ENCODE measurements at places on chromosomes 3 and 15.

DNA sequence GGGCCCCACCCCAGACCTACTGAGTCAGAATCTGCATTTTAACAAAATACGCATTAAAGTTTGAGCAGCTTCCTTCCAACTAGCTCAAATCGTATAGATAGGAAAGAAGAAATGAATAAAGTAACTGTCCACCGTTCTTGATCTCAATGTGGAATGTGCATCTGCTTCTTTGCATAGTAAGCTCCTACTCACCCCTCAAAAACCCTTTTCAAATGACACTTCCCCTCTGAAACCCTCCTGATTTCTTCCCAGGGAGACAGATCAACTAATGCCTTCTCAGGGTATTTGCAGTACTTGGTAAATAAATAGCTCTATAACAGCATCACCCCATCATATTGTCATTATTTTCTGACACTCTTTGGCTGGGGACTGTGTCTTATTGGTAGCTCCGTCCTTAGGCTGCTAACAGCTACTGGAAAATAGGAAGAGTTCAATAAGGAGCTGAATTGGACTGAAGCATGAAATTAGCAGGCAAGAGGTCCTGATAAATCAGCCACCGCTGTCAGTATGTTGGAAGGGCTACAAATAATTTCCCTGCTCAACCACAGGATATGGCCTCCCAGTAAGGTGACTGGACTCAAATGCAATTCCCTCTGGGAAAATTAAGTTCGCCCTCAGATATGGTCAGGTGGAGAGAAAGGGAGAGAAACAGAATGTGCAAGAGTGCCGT is 10.2 kb downstream of the OXTR start:
- DNase-seq, result no peak

GRCh38 chr15:26561896-26562295 is 211.0 kb downstream of the GABRB3 start:
- no peak for DNase-seq

DNA sequence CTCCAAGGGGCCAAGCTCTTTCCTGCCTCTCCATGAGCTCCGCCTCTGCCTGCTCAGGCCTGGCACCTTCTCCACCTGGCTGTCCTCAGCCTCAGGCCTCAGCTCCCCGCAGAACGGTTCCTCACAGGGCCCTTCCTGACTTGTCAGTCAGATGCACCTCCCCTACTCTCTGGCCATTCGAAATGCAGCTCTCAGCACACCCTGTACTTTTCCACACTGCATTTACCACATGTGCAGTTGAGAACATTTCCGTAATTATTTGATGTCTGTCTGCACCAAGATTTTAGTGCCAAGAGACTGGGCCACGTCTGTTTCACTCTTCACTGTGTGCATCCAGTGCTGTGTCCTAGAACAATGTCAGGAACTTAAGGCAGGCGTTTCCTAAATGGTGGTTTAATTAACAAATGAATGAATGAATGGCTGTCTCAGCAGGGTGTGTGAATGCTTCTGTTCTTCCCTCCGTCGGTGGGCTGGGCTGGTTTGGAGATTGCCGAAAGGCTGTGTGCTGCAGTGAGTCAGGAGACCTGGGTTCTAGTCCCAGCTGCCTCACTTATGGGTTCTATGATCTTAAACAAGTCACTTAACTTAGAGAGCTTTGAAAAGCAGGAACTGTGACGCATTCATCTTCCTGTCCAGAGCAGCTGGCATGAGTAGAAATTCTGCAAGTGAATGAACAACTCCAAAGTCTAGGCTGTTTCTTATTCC is 5.4 kb downstream of the MUC4 start:
- no peak for DNase-seq

DNA sequence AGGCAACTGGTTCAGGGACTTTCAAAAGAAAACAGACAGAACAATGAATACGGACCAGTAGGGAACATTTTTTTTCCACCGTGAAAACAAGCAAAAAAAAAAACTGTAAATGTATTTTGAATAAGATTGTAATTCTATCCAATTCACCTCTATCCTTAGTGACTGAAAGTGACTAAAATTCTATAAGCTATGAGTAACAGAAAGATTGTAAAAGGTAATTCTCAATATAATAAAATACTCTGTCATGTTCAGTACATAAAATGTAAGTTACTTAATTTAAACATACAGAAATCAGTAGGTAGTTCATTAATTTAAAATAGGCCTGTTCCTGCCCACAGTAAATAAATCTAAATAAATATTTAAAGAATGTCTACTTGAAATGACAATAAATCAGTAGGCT is 368.2 kb upstream of the ARHGEF26 start:
- DNase-seq, result no peak

DNA sequence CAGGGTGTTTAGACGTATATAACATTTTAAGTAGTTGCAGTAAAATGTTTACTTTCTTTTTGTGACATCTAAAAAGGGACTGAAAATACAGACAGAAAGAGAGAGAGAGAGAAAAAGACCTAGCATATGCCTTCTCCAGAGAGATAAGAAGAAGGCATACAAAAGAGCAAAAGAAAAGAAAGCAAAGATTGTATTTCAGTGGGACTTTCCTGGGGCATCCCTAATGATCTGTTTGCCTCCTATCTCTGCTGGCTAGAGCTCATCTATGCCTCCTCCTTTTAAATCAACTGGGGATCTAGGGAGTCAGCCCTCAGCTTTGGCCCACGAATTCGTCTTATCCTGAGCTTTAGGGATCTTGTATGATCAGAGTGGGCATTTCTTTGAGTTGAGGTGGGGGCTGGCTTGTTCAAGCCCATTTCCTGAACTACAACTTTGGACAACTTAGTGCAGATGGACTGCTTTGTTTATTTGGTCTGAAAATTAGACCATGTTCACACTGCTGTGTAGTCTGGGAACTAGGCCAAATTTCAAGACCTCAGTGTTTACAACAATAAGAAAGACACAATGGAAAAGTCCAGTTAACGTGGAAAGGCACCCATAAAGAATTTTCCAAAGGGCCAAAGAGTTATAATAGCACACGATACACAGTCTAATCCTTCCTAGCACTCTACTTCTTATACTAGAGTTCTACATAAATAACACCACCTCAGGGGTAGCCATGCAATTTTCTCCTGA is 61.0 kb downstream of the ATP8B4 start:
- no peak for DNase-seq

DNA sequence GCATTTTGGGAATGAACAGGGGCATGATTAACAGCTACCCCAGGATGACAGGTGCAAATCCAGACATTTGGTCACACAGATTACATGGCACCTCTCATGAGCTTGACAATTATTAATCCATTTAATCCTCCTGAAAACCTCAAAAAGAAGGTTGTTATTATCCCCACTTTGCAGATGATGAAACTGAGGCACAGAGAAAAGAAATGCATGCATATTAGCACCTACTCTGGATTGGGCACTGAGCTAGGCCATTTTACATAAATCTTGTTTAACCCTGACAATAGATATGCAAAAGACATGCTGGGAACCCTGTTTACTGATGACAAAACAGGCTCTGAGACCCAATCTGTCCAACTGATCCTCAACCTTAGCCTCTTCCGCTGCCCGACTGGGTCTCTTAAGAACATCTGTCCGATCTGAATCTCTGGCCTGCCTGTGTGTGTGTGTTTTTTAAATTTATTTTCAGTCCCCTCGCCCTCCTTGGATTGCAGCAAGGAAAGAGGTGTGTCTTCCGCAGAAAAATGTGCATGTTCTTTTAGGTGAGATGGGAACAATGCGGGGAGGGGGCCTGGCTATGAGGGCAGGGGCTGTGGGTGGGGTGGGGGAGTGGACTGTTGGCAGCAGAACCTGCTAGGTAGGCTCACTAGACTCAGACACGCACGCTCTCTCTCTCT is 162.5 kb downstream of the WNT7A start:
- no peak for DNase-seq

GRCh38 chr3:21934591-21934990 is 183.6 kb upstream of the ZNF385D start:
- DNase-seq, result no peak

DNA sequence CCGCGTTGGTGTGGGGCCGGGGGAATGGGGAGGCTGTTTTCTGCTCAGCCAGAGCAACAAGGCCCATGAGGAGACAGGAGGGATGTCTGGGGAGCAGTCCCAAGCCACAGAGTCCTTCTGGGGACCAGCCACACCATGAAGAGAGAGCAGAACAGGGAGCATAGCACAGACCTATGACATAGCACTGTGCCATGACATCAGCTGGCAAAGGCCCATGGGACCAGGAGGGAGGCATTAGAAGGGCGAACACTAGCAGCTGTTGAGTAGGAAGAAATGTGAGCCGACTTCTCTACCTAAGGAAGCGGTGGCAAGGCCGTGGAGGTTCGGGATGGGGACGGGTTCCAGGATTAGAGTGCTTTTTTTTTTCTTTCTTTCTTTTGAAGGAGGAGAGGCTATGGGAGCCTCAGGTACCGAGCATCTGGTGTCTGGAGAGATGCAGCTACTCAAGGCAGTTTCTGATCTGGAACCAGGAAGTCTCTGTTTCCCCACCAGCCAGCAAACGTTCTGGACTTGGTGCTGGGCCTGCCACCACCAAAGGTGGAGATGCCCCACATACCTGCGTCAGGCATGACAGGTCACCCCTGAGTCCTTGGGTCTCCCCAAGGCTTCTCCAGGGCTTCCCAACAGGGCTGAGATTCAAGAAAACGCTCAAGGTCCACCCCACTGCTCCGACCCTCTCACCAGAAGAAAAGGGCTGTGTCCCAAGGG is 77.3 kb upstream of the CGNL1 start:
- DNase-seq, result no peak

GRCh38 chr3:125172346-125172745 is 40.2 kb downstream of the SLC12A8 start:
- no peak for DNase-seq

- no peak for DNase-seq
Observed at GRCh38 chr15:98387866-98388265, 260.5 kb upstream of the IGF1R start.

DNA sequence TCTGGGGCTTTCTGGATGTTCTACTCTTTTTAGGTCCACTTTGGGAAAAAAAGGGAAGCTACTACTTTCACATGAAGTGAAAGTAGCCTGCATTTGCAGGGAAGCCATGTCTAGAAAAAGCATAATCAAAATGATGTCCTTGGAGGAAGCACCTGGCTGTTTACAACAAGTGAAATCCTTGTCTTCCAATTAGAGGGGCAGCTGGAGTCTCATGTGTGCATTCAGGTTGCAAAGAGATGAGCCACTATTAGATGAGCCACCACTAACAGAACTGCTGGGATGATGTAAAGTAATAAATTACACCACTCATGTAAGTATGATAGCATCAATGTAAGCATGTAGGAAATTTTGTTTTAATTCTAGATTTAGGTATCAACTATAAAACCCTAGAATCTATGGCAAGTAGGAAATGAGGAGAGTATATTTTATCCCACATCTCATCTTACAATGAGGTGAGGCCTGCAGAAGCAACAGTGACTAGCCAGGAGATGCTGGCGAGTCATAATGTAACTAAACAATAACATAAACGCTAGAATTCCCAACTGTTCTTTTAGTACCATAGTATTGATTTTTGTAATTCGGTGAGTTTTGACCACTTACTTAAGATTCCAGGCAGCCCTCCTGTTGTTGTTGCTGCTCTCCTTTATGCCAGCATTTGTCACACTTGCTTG is 75.9 kb downstream of the TMEM108 start:
- no peak for DNase-seq

DNA sequence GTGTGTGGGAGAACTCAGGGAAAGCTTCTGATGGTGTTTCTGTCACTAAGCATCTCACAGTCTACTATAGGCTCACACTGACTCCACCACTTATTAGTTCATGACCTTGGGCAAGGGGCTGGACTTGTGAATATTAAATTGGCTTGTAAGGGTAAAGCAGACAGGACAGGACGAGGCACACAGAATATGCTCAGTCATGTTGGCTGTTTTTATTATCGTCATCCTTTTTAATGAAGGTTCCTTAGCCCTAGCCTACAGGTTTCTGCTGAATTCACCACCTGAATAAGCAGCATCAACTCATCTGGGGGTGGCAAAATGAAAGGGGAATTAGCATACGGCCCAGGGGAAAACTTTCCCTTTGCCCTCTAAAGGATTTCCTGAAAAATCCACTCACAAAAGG is 39.6 kb upstream of the LIPC start:
- no peak for DNase-seq

GRCh38 chr3:186775999-186776398 is 7.4 kb upstream of the EIF4A2 start:
- DNase-seq, result no peak

DNA sequence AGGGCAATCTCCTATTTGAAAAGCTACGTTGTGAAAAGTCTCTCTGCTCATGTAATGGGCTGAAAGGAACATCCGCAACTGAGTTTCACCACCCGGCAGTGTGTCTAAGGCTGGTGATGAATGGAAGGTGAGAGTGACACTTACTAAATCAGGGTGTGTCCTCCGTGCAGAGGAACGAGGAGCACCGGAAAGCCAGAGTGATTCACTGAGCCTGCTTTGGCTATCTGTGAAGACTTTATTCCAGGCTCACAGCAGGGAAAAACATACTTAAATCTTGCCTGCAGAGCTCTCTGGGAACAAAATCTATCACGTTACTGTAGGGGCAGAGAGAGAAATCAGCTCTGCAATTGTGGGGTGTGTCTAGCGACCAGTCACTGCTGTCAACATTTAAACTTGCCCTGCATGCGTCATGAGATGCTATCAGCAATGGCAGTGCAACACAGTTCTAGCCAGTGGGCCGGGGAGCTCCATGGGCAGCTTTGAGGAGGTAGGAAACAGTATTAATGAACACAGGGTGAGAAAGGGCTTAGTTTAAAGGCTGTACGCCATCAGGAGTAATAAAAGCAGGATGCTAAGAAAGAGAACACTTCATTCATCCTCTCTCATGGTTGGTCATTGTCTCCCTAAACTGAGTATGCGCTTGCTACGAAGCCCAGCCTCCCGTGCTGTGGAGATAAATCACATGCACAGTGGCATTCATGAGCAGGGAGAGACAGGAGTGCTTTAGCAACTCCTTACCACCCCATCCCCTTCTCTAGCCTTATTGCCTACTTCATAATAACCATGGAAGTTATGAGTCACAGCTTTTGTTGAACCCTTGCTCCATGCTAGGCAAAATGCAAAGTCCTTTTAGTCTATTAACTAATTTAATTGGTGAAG is 542.7 kb upstream of the ADAMTS9 start:
- no peak for DNase-seq

- no peak for DNase-seq
Observed at GRCh38 chr15:67815036-67815592, 10.2 kb upstream of the SKOR1 start.

DNA sequence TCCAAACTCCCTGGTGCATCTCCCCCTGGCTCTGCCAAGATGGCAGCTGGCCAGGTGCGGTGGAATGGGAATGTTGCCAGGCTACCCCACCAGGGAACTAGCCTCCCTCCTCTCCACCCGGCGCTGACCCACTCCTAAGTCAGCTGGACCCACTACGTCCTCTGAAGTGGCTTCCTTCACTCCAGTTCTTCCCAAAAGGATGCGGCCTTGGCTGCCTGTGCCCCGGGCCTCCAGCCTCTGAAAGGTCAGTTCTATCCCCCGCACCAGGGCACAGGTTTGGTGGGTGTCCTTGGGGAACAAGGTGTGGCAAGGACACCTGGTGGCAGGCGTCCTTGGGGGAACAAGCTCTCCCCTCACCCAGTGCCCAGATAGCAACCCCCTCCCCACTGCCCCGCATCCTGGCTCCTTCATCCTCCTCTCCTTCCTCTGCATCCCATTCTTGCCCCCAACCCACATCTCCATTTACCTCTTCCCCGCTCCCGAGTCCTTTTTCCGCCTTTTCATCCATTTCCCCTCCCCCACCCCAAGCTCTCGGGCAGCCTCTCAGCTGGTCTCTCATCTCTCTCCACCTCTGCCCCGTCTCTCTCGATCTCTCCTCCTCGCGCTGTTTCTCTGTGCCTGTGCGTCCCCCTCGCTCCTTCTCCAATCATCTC is 54.0 kb downstream of the LHFPL4 start:
- DNase-seq, result no peak

All from HuH-7 (cell line).